Suppressor macrophage (primary cell): ENCODE measurements at places on chromosomes 11 and 22.

DNA sequence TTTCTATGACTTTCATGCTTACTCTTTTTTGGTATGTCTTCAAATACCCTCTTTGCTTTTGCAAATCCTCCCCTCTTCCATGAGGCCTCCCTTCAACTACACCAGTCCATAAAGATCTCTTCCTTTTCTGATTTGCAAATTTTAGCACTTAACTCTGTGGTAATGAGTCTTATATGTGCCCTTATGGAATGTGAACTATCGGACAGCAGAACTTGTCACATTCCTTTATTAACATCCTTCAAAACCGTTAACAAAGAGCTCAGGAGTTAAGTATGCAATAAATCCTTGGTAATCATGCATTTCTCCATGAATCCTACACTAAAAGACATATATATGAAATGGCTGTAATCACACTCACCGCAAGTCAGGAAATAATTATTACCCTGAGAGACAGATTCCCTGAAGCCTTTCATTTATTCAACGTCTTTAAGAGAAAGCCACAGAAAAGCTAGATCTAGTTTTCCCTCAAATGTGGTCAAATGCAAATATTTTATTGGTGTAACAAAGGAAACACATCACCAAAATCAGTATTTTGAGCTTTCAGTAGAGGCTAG lies 7.4 kb downstream of the CLNS1A start:
- no peak for DNase-seq

DNA sequence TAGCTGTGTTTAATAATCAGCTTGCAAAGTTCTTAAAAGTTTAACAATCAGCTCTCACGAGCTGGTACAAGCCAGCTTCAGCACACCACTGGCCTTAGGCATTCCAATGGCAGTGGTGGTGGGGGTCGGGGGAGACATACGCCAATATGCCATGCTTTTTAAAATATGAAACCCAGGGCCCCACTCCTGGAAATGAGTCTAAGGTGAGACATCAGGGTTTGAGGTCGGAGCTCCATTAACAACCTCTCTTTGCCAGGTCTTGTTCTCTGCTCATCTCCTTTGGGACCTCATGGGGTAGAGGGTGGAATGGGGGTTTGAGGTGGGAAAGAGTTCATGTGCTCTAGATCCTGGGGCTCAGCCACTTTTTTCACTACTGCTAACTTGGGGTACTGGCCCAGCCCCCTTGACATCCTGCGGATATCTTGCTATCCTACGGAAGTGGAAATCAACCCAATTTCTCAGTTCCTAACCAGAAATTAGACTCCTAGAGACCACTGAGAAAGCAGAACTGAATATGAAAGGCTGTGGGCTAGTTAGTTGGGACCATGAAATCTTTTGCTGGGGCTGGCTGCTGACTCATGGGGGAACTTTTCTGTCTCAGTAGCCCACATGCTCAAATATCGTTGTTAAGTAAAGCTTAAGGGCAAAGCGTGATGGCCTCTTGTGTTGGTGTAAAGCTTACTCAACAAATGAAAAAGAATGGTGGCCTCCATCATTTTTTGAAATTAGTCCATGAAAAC lies 90.1 kb downstream of the PDHX start:
- DNase-seq = peak; percentile 93

GRCh38 chr22:19455585-19456370 lies 8.3 kb upstream of the C22orf39 start:
- no peak for DNase-seq

GRCh38 chr22:37176464-37177061 lies 11.5 kb downstream of the C1QTNF6 start:
- peak; percentile 76 for DNase-seq

GRCh38 chr22:37371491-37371890 lies 55.8 kb downstream of the ELFN2 start:
- DNase-seq = no peak

GRCh38 chr11:31796499-31797189 lies 14.5 kb downstream of the PAX6 start:
- DNase-seq = no peak

DNA sequence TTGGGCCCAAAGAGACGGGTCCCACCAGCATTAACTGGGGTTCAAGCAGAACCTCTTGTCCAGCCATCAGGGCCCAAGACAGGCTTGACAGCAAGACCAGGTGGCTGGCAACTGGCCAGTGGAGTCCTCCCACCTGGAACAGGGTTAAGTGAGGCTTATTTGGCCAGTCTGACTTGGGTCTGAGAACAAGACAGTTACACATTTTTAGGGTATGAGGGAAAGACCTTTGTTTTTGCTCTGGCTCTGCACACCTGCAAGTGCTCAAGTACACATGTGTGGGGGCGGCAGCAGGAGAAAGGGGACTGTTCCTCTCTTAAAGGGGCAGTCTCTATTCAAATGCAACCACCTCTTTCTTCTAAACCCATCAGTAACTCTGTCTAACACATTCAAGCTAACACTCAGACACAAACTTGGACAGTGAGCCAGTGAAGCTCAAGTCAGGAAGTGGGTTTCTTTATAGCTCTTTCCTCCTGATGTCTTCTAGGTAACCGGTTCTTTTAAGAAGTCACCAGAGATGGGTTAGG lies 116.2 kb downstream of the ETS1 start:
- DNase-seq = no peak

DNA sequence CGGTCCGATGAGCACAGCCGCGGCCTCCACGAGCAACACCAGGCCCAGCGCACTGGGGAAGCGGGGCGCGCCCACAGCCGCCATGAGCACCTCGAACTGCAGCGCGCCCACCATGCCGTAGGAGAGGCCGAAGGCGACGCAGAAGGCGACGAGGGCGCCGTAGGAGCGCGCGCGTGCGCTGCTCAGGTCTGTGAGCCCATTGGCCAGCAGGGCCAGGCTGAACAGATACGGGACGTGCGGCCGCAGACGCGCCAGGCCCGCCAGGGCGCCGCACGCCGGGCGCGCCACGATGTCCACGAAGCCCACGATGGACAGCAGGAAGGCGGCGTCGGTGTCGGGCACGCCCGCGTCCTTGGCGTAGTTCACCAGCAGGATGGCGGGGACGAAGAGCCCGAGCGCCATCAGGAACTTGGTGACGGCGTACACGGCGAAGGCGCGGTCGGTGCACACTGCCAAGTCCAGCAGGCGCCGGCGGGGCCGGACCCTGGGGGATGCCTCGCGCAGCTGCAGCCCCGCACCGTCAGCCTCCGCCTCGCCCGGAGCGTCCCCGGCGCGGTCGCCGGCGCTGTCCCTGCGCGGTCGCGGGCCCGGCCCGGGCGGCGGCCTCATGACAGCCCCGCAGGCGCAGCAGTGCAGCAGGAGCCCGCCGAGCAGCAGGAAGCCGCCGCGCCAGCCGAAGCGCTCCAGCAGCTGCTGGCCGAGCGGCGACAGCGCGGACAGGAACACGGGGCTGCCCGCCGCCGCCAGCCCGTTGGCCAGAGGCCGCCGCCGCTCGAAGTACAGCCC lies 2.9 kb downstream of the SLC16A8 start:
- DNase-seq = peak; percentile 68

DNA sequence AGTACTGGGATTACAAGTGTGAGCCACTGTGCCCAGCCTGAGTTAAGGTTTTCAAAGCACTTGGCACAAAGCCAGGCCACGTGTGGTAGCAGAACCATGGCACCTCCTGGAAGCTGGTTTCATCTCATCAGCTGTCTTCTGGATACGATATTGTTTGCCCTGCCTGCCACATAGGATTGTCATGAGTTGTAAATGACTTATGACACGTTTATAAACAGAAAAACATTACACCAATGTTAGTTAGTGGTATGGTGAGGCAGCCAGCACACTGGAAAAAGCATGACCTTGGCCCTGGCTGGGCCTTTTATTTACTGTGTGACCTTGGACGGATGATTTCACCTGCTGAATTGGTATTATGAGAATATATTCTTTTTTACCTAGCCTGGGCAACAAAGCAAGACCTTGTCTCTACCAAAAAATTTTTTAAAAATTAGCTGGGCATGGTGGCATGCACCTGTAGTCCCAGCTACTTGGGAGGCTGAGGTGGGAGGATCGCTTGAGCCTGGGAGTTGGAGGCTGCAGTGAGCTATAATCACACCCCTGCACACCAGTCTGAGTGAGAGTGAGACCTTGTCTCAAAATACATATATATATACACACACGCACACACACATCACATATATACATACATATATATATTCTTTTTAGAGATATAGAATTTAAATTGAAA lies 24.0 kb upstream of the MYH9 start:
- DNase-seq = peak; percentile 24

- no peak for DNase-seq
Measured at GRCh38 chr11:21631991-21632390, 560.9 kb upstream of the ANO5 start.

DNA sequence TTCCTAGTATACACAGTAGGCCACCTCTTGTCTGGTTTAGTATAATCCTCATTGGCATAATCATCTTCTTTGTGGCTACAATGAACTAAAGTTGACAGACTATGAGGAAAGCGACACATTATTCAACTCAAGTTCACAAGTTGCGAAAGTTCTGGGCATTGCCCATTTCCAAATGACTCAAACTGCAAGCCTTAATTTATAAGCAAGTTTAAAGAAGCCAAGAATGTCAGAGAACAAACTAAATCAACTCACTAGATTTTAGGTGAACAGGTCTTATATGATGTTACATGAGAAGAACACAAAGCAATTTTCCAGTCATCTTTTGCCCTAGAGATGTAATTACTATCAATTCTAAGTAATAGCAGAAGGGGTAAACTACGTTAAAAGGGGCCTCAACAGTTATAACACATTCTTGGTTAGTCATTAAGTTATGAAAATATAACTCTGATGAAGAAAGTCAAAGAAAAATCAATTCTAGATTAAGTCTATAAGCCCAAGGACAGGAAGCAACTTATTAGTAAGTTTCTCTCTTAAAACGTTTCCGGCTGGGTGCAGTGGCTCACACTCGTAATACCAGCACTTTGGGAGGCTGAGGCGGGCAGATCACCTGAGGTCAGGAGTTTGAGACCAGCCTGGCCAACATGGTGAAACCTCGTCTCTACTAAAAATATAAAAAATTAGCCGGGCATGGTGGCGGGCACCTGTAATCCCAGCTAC lies 21.5 kb downstream of the PICALM start:
- DNase-seq = peak; percentile 54
